ENCODE measurements at places on chromosomes 12 and 14. TPM values are rescaled to one million over a fixed set of nuclear protein-coding genes. Genes with fewer than 3 reads are reported as not detected.

Gene IQSEC3
- total RNA-seq, result 0.33 TPM

Gene KRT75
- not detected for total RNA-seq

Gene FGD4
- 17.3 TPM for total RNA-seq

Gene EXD2
- 18.0 TPM for total RNA-seq

Gene OR4K1
- not detected for total RNA-seq

Gene SDR9C7
- 0.55 TPM for total RNA-seq

Gene SLC25A47
- not detected for total RNA-seq

- H3K36me3 ChIP-seq, result no peaks in the 10 kb centered on the region
- no peak for DNase-seq
- H3K4me1 ChIP-seq, result no peaks in the 10 kb centered on the region
- H3K27me3 ChIP-seq, result no peaks in the 10 kb centered on the region
- no peak overlapping the region for H3K4me3 ChIP-seq
Measured at GRCh38 chr14:23299211-23299957, 3.3 kb downstream of the PPP1R3E start.

DNA sequence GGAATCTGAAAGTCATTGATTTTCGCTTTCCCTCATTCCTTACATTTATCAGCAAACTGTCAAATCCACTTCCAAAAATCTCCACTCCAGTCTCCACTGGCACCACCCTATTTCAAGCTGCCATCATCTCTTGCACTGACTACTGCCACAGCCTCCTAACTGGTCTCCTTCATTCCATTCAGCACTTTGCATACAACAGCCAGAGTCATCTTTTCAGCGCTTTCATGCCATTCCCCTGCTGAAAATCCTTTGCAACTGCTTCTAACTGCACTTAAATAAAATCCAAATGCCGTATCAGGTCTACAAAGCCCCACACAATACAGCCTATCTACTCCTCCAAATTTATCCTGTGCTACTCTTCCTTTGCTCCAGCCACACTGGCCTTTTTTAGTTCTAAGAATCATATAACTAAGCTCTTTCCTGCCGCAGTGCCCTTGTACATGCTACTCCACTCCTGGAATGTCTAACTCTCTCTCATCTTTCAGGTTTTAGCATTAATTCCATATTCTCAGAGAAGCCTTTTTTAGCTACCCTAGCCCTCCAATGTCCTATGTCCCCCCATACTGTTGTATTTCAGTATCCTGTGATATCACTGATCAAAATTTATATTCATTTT lies 21.6 kb downstream of the FERMT2 start:
- no peaks in the 10 kb centered on the region for H3K27me3 ChIP-seq
- no peak overlapping the region for H3K27ac ChIP-seq
- H3K4me3 ChIP-seq, result no peak overlapping the region
- no peaks in the 10 kb centered on the region for H3K36me3 ChIP-seq
- no peak for DNase-seq

DNA sequence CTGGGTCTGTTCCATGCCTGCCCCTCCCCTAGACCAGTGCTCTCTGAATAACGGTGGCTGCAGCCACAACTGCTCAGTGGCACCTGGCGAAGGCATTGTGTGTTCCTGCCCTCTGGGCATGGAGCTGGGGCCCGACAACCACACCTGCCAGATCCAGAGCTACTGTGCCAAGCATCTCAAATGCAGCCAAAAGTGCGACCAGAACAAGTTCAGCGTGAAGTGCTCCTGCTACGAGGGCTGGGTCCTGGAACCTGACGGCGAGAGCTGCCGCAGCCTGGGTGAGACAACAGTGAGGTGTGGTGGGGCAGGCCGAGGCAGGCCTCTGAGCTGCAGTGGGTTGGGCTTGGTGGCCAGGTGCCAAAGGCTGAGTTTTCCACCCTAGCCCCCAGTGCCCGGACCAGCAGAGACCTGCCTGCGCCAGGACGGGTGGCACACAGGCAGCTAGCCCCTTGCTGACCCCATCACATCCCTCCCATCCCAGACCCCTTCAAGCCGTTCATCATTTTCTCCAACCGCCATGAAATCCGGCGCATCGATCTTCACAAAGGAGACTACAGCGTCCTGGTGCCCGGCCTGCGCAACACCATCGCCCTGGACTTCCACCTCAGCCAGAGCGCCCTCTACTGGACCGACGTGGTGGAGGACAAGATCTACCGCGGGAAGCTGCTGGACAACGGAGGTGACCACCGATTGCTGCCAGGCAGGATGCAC lies 28.2 kb upstream of the LRP1-AS start:
- peaks cover 32% of the 10 kb centered on the region for H3K4me1 ChIP-seq
- H3K36me3 ChIP-seq, result peaks cover 72% of the 10 kb centered on the region
- H3K4me3 ChIP-seq, result no peak overlapping the region
- H3K27me3 ChIP-seq, result no peaks in the 10 kb centered on the region

GRCh38 chr14:105414456-105415371 lies 4.9 kb upstream of the MTA1 start:
- H3K4me3 ChIP-seq, result peak overlapping the region; percentile 56
- H3K27me3 ChIP-seq, result peaks cover 34% of the 10 kb centered on the region
- H3K4me1 ChIP-seq, result peaks cover 35% of the 10 kb centered on the region
- H3K27ac ChIP-seq, result peak overlapping the region; percentile 77

GRCh38 chr14:91113829-91114078 lies at the start of gene DGLUCY:
Gene DGLUCY, plus strand, starts transcription at chr14:91114073. Its CDS starts 46,222 bp downstream, at chr14:91160295.
- no peaks in the 10 kb centered on the region for H3K36me3 ChIP-seq
- H3K27me3 ChIP-seq, result no peaks in the 10 kb centered on the region
- peak within 1 kb of the TSS; percentile 91 for H3K27ac ChIP-seq
- peak within 1 kb of the TSS; percentile 66 for H3K4me3 ChIP-seq

- no peaks in the 10 kb centered on the region for H3K27me3 ChIP-seq
- no peaks in the 10 kb centered on the region for H3K36me3 ChIP-seq
- H3K27ac ChIP-seq, result no peak overlapping the region
- H3K4me1 ChIP-seq, result peaks cover 3% of the 10 kb centered on the region
Measured at GRCh38 chr12:52921488-52922165, 16.8 kb upstream of the KRT8 start.

- no peaks in the 10 kb centered on the region for H3K36me3 ChIP-seq
- H3K4me3 ChIP-seq, result no peak overlapping the region
- no peaks in the 10 kb centered on the region for H3K27me3 ChIP-seq
- no peak for DNase-seq
Measured at GRCh38 chr12:46808955-46809697, 16.7 kb downstream of the SLC38A4 start.

DNA sequence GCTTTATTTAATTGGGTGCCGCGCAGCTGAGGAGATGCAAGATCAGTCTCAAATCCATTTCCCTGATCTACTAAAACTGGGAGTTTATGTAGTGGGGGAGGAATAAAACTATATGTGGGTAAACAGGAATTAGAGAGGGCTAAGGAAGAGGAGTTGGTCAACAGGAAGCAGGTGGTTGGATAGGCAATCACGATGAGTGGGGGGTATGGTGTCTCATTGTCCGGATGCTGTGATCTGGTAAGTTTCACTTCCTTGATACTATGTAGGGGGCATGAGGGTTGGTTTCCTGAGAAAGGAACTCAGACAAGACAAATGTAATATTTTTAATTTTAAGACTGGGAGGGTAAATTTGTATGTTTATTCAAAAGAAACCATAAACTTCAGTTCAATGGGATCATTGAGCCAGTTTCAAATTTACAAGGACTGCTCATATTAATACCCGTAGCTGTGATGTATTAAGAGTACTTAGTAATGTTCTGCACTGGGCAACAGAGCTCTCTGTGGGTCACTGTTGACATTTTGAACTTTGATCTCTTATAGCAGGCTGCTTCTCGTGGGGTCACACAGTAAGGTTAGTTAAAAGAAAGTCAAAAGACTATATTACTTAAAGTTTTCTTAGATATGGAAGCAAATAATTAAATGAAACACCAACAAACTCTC lies 786.2 kb upstream of the FBXO33 start:
- no peak overlapping the region for H3K27ac ChIP-seq
- no peak overlapping the region for H3K4me3 ChIP-seq
- no peaks in the 10 kb centered on the region for H3K27me3 ChIP-seq
- DNase-seq, result no peak
- no peaks in the 10 kb centered on the region for H3K36me3 ChIP-seq
- H3K4me1 ChIP-seq, result no peaks in the 10 kb centered on the region

DNA sequence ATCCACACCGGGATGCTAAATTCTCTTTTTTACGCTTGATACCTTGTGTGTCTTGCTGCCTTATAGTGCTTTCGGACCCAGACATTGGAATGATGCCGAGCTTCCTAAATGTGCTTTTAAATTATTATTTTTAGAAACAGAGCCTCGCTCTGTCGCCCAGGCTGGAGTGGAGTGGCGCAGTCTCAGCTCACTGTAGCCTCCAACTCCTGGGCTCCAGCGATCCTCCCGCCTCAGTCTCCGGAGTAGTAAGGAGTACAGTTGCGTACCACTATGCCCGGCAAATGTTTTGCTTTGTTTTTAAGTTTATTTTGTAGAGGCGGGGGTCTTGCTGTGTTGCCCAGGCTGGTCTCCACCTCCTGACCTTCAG lies 489 bp upstream of the EML5 start:
- peak; percentile 68 for DNase-seq
- H3K4me3 ChIP-seq, result peak overlapping the region; percentile 83
- peak overlapping the region; percentile 88 for H3K27ac ChIP-seq
- H3K27me3 ChIP-seq, result no peaks in the 10 kb centered on the region
- no peaks in the 10 kb centered on the region for H3K36me3 ChIP-seq

GRCh38 chr12:4172999-4173398 lies 100.6 kb upstream of the CCND2 start:
- no peaks in the 10 kb centered on the region for H3K36me3 ChIP-seq
- DNase-seq, result no peak
- H3K27me3 ChIP-seq, result no peaks in the 10 kb centered on the region

- no peak overlapping the region for H3K4me3 ChIP-seq
- no peaks in the 10 kb centered on the region for H3K36me3 ChIP-seq
- no peak overlapping the region for H3K27ac ChIP-seq
- no peaks in the 10 kb centered on the region for H3K4me1 ChIP-seq
- no peaks in the 10 kb centered on the region for H3K27me3 ChIP-seq
Measured at GRCh38 chr12:129844662-129845220, 59.1 kb downstream of the TMEM132D start.

- H3K27ac ChIP-seq, result no peak overlapping the region
- H3K4me3 ChIP-seq, result no peak overlapping the region
- no peak for DNase-seq
- peaks cover 20% of the 10 kb centered on the region for H3K36me3 ChIP-seq
- no peaks in the 10 kb centered on the region for H3K27me3 ChIP-seq
Measured at GRCh38 chr12:11162502-11162901, 8.5 kb upstream of the SMIM10L1 start.

GRCh38 chr14:93081876-93082570 lies 33.7 kb downstream of the ITPK1 start:
- H3K4me1 ChIP-seq, result peaks cover 66% of the 10 kb centered on the region
- H3K27me3 ChIP-seq, result no peaks in the 10 kb centered on the region
- H3K27ac ChIP-seq, result peak overlapping the region; percentile 22
- H3K4me3 ChIP-seq, result no peak overlapping the region
- DNase-seq, result no peak

Data from sigmoid colon (tissue), 7 donors.